Astrocyte (in vitro differentiated cells and primary cell): ENCODE measurements at places on chromosomes 5 and 9.

GRCh38 chr5:53087621-53088121 is 21.9 kb downstream of the MOCS2 start:
- H3K36me3 ChIP-seq: peaks cover 27% of the 10 kb centered on the region
- no peaks in the 10 kb centered on the region for H3K27me3 ChIP-seq
- no peak overlapping the region for H3K27ac ChIP-seq
- no peak for DNase-seq

GRCh38 chr9:119289740-119290433 is 79.3 kb downstream of the BRINP1 start:
- no peak overlapping the region for H3K4me3 ChIP-seq
- H3K4me1 ChIP-seq: no peaks in the 10 kb centered on the region
- peak; percentile 41 for DNase-seq
- H3K36me3 ChIP-seq: no peaks in the 10 kb centered on the region
- H3K27me3 ChIP-seq: no peaks in the 10 kb centered on the region
- no peak overlapping the region for H3K27ac ChIP-seq

DNA sequence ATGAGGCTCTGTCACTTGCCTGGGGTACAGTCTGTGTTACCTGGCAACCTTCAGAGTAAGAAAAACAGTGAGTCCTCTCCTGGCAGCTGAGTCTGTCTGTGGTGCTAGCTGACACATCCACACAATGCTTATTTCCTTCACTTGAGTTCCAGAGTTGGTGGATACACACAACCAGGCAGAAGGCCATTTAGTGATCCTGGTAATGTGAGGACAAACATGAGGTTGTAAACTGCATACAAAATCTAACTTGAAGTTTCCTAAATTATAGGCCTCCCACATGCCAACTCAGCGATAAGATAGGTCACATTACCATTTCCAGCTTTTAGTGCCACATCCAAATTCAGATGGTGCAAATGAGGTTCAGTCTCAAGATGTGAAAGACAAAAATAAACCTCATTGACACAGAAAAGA is 125.5 kb downstream of the DCP2 start:
- H3K36me3 ChIP-seq: peaks cover 2% of the 10 kb centered on the region
- no peak overlapping the region for H3K27ac ChIP-seq
- H3K27me3 ChIP-seq: no peaks in the 10 kb centered on the region
- H3K4me1 ChIP-seq: no peaks in the 10 kb centered on the region
- DNase-seq: no peak

DNA sequence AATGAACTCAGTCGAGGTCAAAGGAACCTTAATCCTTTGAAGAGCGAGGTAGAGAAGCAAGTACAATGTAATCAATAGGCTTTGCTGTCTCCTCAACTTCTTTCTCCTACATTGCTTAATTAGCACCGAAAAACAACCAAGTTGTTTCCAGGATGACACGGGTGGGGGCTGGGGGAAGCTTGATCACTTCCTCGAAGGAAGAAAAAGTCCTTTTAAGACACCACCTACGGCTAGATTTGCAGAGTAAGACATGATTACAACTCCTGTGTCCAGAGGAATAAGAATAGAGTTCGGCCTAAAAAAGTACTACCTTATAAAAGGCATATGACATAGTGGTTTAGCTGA is 811 bp upstream of the ARRDC3 start:
- H3K27me3 ChIP-seq: no peaks in the 10 kb centered on the region
- H3K36me3 ChIP-seq: no peaks in the 10 kb centered on the region
- no peak for DNase-seq
- H3K4me1 ChIP-seq: peaks cover 9% of the 10 kb centered on the region
- peak overlapping the region; percentile 99 for H3K27ac ChIP-seq

DNA sequence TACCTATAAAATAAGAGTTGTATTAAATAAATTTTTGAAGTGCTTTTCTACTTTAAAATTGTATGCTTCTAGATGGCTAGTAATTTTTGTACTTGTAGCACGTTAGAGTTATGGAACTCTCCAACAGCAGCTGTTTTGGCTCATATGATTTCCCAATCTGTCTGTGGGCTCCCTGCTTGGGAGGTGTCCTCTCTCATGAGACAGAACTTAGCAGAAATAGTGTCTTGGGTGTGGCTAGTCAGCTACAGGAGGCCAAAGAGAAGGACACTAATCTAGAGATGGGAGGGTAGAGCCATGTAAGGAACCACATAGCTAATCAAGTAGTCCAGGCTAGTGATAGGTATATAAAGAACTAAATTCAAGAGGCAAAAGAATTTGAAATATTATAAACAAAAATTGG is 78.4 kb upstream of the DAB2 start:
- H3K27ac ChIP-seq: no peak overlapping the region
- H3K4me3 ChIP-seq: no peak overlapping the region
- no peak for DNase-seq

DNA sequence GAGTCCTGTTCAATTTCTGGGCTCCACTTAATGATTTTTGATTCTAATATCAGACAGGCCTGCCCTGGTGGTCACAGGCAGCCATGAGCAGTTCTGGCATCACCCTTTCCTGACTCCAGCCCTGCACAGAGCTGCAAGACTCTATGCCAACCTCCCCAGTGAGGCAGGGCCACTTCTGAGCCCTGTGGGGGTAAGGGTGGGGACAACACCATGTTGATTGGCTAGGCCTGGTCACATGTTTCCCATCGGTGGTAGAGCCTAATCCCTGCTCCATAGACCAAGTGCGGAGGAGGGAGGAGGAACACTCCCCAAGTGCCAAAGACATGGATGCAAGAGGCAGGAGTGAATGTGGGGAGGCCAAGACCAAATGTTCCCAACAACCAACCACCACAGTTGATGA is 134.6 kb downstream of the PHF2 start:
- H3K4me3 ChIP-seq: no peak overlapping the region
- no peak for DNase-seq

DNA sequence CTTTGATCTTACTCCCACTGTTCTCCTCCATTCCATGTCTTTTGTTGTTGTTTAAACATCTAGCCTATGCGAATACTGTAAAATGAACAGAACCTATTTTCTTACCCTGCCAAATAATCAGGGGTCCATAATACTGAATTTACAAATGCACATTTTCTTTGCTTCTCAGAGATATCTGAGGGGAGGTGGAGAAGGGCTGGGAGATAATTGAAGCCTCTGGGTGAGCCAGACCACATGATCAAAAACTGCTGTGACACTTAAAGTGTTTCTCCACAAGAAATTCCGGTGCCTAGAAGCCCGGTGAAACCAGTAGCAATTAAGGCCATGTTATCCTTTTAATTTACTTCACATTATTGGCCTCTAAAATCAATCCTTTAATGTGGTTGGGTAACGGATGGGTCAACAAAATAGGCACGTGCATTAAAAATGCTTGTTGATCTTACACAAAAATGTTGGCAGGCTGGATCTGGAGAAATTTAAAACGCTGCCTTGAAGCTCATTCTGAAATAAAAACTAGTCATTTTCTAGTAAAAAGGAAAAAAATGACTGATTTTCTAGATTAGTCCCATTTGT is 10.8 kb downstream of the SEMA6A start:
- H3K27ac ChIP-seq: no peak overlapping the region
- peaks cover 3% of the 10 kb centered on the region for H3K27me3 ChIP-seq
- H3K4me3 ChIP-seq: no peak overlapping the region

- no peak overlapping the region for H3K27ac ChIP-seq
- H3K36me3 ChIP-seq: peaks cover 44% of the 10 kb centered on the region
- H3K27me3 ChIP-seq: no peaks in the 10 kb centered on the region
- peak; percentile 25 for DNase-seq
- H3K4me3 ChIP-seq: no peak overlapping the region
- H3K4me1 ChIP-seq: no peaks in the 10 kb centered on the region
These were observed 15.2 kb upstream of the C5orf15 start for GRCh38 chr5:133983674-133984073.

- no peak overlapping the region for H3K27ac ChIP-seq
- no peaks in the 10 kb centered on the region for H3K4me1 ChIP-seq
- no peaks in the 10 kb centered on the region for H3K36me3 ChIP-seq
- H3K27me3 ChIP-seq: peaks cover 2% of the 10 kb centered on the region
- no peak for DNase-seq
These were observed 58.5 kb upstream of the FAM120A start for GRCh38 chr9:93392974-93393373.

DNA sequence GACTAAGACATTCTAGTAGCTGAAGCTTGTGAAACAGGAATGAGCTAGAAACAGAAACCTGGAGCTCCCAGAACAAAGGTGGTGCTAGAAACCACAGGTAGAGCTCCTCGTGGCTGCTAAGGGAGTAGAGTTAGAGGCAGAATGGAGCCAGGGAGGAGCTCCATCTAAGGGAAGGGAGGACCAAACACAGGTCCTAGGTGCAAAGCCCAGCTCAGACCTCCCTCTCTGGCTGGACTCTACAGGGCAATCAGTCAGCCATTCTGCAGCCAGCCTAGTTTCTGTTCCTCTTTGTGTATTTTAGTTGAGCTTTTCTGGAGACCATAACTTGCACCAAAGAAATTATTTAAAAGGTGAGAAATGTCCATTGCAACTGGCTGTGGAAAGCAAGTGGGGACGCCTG is 70.4 kb downstream of the CRB2 start:
- no peak for DNase-seq
- H3K4me1 ChIP-seq: no peaks in the 10 kb centered on the region
- H3K27me3 ChIP-seq: peaks cover 1% of the 10 kb centered on the region
- H3K27ac ChIP-seq: no peak overlapping the region

DNA sequence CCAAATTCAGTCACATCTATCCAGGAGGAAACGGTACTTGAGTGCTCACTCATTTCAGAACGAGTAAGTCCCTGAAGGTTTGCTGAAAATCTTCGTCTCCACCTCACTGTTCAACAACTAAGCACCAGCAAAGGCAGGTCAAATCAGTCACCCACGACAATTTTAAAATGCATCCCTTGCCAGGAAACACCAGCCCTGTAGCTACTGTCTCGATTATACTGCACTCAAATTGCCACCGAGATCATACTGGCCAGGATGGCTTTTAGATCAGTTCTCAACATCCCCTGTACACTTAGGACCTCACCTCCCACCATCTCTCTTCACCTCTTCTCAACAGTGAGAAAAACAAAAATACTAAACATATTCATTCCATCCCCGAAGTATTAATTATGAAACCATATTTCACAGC is 298.6 kb downstream of the AGTPBP1 start:
- H3K27me3 ChIP-seq: no peaks in the 10 kb centered on the region
- H3K36me3 ChIP-seq: no peaks in the 10 kb centered on the region
- H3K4me3 ChIP-seq: no peak overlapping the region
- no peak overlapping the region for H3K27ac ChIP-seq
- H3K4me1 ChIP-seq: no peaks in the 10 kb centered on the region
- no peak for DNase-seq

DNA sequence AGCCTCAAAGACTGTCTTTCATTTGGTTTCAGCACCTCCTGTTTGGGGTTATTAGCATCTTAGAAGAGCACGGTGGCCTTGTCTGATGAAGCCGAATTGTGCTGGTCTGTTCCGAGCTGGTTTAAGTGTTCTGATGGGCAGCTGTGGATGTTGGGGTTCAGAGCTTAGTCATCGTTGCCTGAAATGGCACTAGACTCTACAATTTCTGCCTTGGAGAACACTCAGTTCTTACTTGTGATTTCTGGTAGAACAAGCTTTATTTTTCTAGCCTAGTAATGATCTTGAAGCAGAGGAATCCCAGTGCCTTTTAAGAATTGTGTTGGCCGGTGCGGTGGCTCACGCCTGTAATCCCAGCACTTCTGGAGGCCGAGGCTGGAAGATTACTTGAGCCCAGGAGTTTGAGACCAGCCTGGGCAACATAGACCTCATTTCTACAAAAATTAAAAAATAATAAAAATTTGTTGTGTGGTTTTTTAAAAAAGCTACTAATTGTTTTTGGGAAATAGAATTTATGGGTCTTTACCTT is 7.8 kb downstream of the FBXW5 start:
- DNase-seq: no peak
- H3K4me1 ChIP-seq: no peaks in the 10 kb centered on the region
- no peaks in the 10 kb centered on the region for H3K36me3 ChIP-seq
- no peak overlapping the region for H3K4me3 ChIP-seq

- no peak overlapping the region for H3K4me3 ChIP-seq
- H3K36me3 ChIP-seq: no peaks in the 10 kb centered on the region
- H3K27me3 ChIP-seq: no peaks in the 10 kb centered on the region
- no peak overlapping the region for H3K27ac ChIP-seq
- no peak for DNase-seq
These were observed 313.9 kb upstream of the TRPC7 start for GRCh38 chr5:136679233-136679632.

- no peaks in the 10 kb centered on the region for H3K36me3 ChIP-seq
- no peak overlapping the region for H3K27ac ChIP-seq
- DNase-seq: peak; percentile 61
- H3K4me1 ChIP-seq: peaks cover 36% of the 10 kb centered on the region
These were observed 30.9 kb downstream of the SARDH start for GRCh38 chr9:133707065-133707762.

GRCh38 chr5:149228618-149229297 is 42.9 kb upstream of the AFAP1L1 start:
- no peak overlapping the region for H3K27ac ChIP-seq
- H3K36me3 ChIP-seq: peaks cover 5% of the 10 kb centered on the region
- no peaks in the 10 kb centered on the region for H3K27me3 ChIP-seq
- DNase-seq: peak; percentile 74
- no peak overlapping the region for H3K4me3 ChIP-seq

DNA sequence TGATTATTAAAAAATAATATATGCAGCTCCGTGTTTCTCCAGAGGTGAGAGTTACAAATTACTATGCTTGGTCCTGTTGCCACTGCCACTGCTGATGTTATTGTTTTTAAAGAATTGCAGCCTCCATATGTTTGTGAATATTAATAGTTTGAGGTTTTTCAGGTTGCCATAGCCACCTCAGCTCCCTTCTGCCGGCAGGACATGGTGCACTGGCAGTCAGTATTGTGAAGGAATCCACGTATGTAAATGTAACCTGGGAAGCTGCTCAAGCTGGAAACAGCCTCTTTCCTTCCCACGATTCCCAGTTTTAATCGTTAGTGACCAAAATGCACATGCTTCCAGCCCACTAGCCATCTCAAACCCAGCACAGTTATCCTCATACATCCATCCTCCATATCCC is 184.4 kb upstream of the CCNG1 start:
- no peak for DNase-seq
- H3K36me3 ChIP-seq: no peaks in the 10 kb centered on the region
- no peaks in the 10 kb centered on the region for H3K27me3 ChIP-seq
- peaks cover 8% of the 10 kb centered on the region for H3K4me1 ChIP-seq
- H3K27ac ChIP-seq: no peak overlapping the region

DNA sequence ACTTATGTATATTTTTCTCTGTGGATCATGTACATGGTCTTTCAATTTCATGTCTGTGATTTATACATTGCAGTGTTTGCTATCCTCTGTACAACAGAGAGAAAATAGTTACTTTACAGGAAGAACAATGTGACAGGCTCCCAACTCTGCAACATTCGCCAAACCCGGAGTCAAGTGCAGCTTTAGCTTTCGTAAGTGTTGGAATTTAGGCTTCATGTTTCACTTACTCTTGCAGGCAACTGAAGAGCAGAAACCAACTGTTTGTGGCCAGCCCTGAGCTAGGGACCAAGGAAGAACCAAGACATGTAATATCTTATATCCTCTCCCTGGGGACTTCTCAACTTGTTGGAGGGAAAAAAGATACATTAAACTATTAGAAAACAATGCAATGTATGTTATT is 147.9 kb downstream of the C5orf15 start:
- H3K36me3 ChIP-seq: no peaks in the 10 kb centered on the region
- H3K27ac ChIP-seq: no peak overlapping the region
- no peak for DNase-seq
- H3K4me3 ChIP-seq: no peak overlapping the region

GRCh38 chr9:129352146-129352865 is 174.2 kb upstream of the IER5L start:
- no peak overlapping the region for H3K27ac ChIP-seq
- peak overlapping the region; percentile 55 for H3K4me3 ChIP-seq
- H3K36me3 ChIP-seq: no peaks in the 10 kb centered on the region
- no peak for DNase-seq
- peaks cover 10% of the 10 kb centered on the region for H3K4me1 ChIP-seq
- no peaks in the 10 kb centered on the region for H3K27me3 ChIP-seq
